Activated T-cell treated with anti-CD3 and anti-CD28 coated beads, Interleukin-2, amount 50 U/mL, for 72 hours (primary cell): ENCODE measurements at places on chromosomes 4 and X. TPM values are rescaled to one million over a fixed set of nuclear protein-coding genes. Genes with fewer than 3 reads are reported as not detected.

CACNA1F gene
- 4.1 TPM for total RNA-seq

USP17L15 gene
- not detected for total RNA-seq

CSAG1 gene
- not detected for total RNA-seq

RAI2 gene
- total RNA-seq = 0.82 TPM

XAGE2 gene
- not detected for total RNA-seq

EDA2R gene
- 10.5 TPM for total RNA-seq

CT45A5 gene
- total RNA-seq = 0.35 TPM

DMP1 gene
- total RNA-seq = not detected

RASGEF1B gene
- 7.3 TPM for total RNA-seq

ZAR1 gene
- total RNA-seq = not detected

AKAP14 gene
- not detected for total RNA-seq

HPSE gene
- 12.8 TPM for total RNA-seq

NXF2 gene
- not detected for total RNA-seq
